ENCODE measurements at places on chromosomes 12 and 14.

GRCh38 chr12:73445658-73446324 lies 1091.8 kb upstream of the ATXN7L3B start:
- no peak for DNase-seq

GRCh38 chr14:105287249-105288102 lies 13.3 kb downstream of the BRF1 start:
- DNase-seq, result no peak

DNA sequence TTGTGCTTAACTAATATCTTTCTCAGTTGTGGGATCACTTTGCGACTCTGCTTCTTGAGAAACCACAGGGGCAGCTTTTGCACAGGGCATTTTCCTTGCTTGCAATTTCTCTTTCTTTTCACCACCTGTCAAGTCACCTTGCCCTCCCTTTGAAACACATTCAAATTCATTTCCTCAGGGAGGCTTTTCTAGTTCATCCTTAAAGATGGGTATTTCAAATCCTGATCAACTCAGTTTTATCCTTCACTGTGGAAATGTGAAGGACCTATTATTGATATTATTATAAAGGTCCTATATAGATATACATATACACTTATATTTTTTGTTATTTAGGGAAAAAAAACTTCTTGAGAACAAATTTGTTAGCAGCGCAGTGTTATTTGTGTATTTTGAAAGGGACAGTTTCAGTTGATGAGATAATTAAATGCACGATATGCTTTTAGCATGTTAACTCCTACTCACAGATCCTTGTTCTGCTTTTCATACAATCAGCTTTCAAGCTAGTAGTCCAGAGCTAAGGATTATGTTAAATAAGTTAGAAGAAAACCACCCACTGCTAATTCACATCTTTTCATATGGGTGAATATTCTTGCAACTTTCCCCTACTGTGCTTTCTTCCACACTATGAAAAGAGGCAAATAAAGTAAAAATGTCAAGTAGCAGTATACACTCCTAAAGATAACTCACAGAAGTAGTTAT lies 501.4 kb upstream of the RGS6 start:
- DNase-seq, result no peak

GRCh38 chr12:125249932-125250331 lies 184.7 kb downstream of the AACS start:
- no peak for DNase-seq

DNA sequence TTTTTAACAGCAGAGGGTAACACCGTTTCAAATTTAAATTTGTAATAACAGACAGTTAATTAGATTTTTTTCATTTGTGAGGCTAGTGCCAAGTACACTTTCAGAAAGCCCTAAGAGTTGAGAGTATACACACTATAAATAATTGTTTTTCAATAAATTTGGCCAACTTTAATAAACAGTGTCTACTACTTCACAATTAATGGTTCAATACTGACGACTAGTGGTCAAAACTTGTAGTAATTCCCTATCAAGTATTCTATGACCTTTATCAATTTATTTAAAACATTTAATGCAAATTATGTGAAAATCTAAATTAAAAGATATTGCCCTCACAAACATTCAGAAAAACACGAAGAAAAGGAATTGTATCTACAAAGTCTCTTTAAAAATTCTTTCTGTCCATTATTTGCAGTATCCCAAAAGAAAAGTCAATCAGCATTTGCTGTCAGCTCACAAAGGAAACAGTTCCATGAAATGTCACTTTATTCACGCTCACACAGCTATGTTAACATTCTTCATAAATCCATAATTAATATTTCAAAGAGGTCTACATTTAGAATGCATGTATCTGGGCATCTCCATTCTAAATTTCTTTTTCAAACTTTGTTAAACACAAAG lies 91.2 kb downstream of the CEP128 start:
- no peak for DNase-seq

DNA sequence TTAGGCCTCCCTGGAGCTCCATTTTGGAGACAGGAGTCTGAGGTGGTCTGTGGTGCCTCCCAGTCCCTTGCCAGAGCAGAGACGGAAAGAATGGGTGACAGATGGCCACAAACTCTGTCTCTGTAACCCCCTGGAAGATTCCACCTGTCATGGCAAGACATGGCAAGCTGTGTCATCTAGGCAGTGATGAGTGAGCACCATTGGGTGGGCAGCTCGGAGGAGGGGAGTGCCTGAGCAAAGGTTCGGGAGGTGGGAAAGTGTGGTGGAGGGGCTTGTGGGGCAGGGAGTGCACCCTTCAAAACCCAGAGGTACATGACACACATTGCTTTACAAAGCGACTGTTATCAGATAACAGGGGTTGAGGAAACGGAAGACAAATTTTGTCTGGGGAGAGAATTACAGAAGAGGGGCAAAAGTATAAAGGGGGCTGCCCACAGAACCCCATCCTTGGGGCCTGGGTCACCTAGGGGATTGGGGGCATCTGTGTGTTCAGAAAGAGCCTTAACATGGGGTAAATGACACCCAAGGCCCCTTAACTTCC lies 3.5 kb downstream of the RIN3 start:
- no peak for DNase-seq

- no peak for DNase-seq
Observed at GRCh38 chr12:132265056-132265800, 64.2 kb downstream of the GALNT9 start.

DNA sequence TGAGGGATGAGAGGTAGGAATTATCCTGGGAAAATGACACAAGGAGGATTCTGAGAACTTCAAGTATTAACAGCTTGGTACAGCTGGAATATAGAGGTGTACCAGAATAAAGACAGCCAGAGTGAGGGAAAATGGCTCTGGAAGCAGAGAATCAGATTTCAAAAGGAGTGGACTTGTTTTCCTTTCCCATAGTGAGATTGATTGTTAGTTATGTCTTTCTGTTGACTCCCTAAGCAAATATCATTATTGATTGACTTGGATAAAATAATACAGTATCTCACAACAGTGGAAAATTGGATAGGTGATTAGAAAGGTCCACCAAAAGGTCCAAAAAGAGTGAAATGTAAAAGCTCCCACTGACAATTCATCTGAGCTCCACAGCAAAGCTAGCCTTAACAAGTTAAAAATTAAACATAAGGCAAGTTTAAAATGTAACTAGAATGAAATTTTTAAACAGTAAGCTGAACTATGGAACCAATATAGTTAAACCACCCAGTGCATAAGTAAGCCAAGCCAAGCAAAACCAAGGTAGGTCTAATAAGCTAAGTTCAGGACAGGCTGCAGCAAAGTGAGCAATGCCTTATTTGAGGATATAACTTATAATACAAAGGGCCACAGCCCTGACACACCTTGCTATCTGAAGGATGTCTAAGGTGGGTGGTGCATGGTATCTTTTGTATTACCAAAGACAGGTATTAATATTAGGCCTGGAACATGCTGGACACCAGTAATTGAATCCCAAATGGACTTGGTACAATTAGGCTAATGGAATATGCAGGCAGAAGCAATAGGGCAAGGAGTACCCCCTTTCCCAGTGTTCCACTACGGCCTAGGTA lies 21.8 kb downstream of the ENTPD5 start:
- no peak for DNase-seq

Measured in stimulated activated CD8-positive, alpha-beta memory T cell treated with anti-CD3 and anti-CD28 coated beads, Interleukin-15, amount 100 ng/mL, for 24 hours (primary cell).